Type B pancreatic cell (in vitro differentiated cells): ENCODE measurements at places on chromosomes 13 and 19.

GRCh38 chr19:29383696-29384095 lies 142.1 kb upstream of the VSTM2B start:
- peaks cover 23% of the 10 kb centered on the region for H3K4me1 ChIP-seq
- no peak overlapping the region for H3K27ac ChIP-seq
- no peak overlapping the region for H3K4me3 ChIP-seq
- H3K27me3 ChIP-seq = peaks cover 63% of the 10 kb centered on the region

DNA sequence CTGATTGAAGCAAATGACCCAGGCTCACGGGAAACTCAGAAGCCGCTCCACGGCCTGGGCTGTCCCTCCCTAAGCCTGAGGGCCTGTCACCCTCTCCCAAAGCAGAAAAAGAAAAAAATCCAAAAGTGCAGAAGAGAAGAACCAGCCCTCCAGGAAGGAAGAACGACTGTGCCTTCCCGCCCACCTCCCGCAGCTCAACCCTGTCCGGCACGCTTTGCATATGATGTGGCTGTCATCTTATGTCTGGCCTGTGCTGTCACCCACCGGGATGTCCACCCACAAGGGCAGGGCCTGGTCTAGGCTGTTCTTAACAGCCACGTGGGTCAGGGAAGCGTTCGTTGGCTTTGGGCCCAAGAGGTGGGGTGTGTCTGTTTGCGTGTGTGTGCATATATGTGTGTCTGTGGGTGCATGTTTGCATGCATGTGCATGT lies 13.7 kb downstream of the ZBTB7A start:
- H3K4me3 ChIP-seq = peak overlapping the region; percentile 72
- peak; percentile 65 for DNase-seq
- H3K36me3 ChIP-seq = peaks cover 26% of the 10 kb centered on the region

DNA sequence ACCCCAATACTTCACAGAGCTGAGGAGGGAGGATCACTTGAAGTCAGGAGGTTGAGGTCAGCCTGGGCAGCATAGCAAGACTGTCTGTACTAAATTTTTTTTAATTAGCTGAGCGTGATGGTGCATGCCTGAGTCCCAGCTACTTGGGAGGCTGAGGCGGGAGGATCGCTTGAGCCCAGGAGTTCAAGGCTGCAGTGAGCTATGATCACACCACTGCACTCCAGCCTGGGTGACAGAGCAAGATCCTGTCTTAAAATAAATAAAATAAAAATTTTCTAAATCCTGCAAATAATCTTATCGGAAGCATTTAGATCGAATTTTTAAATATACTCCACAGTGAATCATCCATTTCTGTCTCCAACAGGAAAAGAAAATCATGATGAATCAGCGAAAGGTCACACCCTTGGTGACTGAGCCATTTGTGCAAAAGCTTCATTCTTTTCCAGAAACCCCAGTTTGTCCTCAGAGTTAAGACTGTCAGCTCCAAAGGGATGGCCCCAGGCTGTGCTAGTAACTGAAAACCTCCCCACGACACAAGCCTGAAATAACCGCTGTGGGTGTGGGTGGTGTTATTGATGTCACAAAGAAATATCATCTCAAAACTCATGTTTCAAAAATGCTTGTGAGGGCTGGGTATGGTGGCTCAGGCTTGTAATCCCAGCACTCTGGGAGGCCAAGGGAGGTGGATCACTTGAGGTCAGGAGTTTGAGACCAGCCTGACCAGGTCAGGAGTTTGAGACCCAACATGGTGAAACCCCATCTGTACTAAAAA lies 167.6 kb downstream of the PTPRS start:
- peaks cover 14% of the 10 kb centered on the region for H3K27me3 ChIP-seq
- H3K36me3 ChIP-seq = no peaks in the 10 kb centered on the region
- DNase-seq = no peak
- H3K4me1 ChIP-seq = peaks cover 10% of the 10 kb centered on the region
- peak overlapping the region; percentile 95 for H3K27ac ChIP-seq

DNA sequence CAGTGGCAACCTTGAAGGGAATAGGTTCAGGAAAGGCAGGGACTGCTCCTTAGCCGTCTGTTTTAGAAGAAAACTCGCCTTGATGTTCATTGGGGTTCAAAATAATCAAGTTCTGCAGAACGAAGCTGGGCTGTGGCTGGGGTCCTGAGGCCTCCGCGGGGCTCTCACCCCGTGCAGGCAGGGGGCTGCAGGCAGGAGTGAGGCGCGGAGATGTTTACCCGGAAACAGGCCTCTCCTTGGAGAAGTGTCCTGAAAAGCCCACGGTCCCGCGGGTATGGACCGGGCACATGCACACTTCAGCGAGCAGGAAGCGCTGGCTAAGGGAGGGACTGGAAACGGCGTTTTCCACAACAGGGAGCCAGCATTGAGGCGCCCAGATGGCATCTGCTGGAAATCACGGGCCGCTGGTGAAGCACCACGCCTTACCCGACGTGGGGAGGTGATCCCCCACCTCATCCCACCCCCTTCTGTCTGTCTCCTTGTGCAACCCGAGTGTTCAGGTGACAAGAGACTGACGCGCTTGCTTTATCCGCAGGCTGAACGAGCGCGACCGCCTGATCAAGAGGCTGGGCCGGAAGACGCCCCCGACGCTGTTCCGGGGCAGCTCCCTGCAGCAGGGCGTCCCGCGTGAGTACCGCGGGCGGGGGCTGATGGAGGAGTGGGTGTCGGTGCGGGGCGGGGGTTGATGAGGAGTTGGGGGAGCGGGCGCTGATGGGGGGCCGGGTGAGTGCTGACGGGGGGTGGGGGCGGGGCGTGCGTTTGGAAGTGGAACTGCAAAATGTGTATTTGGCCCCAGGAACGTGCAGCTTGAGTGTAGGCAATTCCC lies 39.6 kb downstream of the SHISA2 start:
- H3K4me1 ChIP-seq = peaks cover 6% of the 10 kb centered on the region
- H3K27me3 ChIP-seq = no peaks in the 10 kb centered on the region
- no peak overlapping the region for H3K27ac ChIP-seq
- no peaks in the 10 kb centered on the region for H3K36me3 ChIP-seq
- DNase-seq = no peak
- no peak overlapping the region for H3K4me3 ChIP-seq

DNA sequence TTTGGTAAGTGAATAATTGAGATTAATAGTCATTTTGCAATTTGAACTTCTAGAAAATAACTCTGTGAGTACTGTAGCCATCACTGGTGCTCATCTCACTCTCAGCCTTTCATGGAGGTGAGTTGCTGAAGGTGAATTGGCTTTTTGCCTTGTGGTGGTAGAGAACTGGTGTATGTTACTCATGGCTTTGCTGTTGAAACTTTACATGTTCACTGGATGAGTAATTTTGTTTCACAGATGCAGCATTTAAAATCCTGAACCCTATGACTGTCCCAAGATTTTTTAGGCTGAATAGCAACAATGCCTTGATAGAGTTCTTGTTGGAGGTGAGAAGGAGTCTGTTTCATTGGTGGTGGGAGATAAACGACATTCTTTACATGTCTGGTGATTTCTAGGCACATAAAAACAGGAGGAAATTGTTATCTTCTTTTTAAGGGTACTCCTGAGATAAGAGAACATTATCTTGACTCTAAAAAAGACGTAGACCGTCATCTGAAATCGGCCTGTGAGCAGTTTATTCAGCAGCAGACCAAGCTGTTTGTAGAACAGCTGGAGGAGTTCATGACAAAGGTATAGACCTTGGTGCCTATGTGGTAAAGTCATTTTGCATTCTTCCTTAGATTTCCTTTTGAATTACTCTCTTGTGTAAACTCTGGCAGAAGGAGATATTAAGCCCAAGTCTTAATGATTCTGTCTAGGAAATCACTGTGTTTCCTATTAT lies 53.9 kb downstream of the COG3 start:
- peaks cover 42% of the 10 kb centered on the region for H3K36me3 ChIP-seq
- peaks cover 6% of the 10 kb centered on the region for H3K4me1 ChIP-seq
- H3K27me3 ChIP-seq = no peaks in the 10 kb centered on the region
- H3K27ac ChIP-seq = no peak overlapping the region
- H3K4me3 ChIP-seq = no peak overlapping the region

GRCh38 chr13:48424212-48424611 lies 11.3 kb upstream of the LPAR6 start:
- DNase-seq = no peak
- no peak overlapping the region for H3K4me3 ChIP-seq
- no peaks in the 10 kb centered on the region for H3K27me3 ChIP-seq
- no peaks in the 10 kb centered on the region for H3K4me1 ChIP-seq

DNA sequence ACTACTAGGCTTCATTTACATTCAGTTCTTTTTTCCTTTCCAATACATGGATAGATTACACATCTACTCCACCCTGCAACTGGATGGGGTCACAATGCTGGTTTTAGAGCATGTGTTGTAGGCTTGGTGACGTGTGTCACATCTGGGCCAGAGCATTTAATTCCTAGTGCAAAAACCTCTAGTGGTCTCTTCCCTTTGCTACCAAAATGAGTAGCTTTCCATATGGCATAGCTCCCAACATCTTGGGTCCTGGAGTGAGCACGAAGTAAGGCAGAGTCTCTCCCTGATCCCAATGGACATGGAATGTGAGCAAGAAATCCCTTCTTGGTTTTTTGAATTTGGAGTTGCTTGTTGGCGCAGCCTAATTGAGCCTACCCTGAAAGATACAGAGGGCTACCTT lies 51.7 kb downstream of the TNFSF11 start:
- no peak for DNase-seq
- H3K4me1 ChIP-seq = peaks cover 1% of the 10 kb centered on the region
- H3K4me3 ChIP-seq = no peak overlapping the region
- no peak overlapping the region for H3K27ac ChIP-seq
- peaks cover 28% of the 10 kb centered on the region for H3K27me3 ChIP-seq

DNA sequence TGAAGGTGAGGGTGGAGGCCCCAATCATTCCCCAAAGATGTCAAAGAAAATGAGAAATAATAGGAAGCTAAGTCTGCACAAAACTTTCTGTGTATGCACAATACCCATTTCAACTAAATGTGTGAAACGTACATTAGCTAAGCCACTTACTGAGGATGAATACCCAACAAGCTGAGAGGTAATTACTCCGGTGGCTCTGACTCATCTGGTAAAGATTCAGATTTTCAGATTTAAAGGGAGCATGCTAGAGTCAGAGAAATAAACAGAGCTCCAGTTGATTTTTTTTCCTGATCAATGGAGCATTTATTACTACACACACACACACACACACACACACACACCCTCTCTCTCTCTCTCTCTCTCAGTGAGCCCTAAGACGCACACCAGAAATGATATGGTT lies 194.8 kb upstream of the ARGLU1 start:
- DNase-seq = no peak
- no peaks in the 10 kb centered on the region for H3K36me3 ChIP-seq
- H3K27ac ChIP-seq = no peak overlapping the region
- H3K27me3 ChIP-seq = no peaks in the 10 kb centered on the region

GRCh38 chr13:78589206-78589605 lies 14.1 kb downstream of the POU4F1 start:
- no peak for DNase-seq
- H3K27me3 ChIP-seq = peaks cover 95% of the 10 kb centered on the region
- H3K4me3 ChIP-seq = no peak overlapping the region
- no peaks in the 10 kb centered on the region for H3K36me3 ChIP-seq
- no peak overlapping the region for H3K27ac ChIP-seq

DNA sequence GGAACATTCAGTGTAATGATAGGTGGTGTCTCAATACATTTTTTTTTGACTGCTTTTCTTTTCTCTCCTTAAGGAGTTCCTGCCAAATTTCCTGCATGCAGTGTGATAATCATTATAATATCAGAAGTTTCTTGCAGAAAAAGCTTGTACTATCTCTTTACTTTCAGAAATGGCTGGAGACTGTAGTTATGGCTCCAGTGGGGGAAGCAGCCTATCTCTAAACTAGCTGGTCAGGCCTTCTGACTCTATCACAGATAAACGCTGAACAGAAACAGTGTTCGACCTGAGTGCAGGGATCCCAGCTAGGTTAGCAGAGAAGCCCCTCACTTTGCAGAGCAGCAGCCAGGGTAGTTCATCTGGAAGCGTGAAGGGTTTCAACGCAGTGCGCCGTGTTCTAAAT lies 1.9 kb downstream of the CCNE1 start:
- peaks cover 6% of the 10 kb centered on the region for H3K27me3 ChIP-seq
- peak overlapping the region; percentile 52 for H3K27ac ChIP-seq
- H3K4me3 ChIP-seq = peak overlapping the region; percentile 89
- peaks cover 5% of the 10 kb centered on the region for H3K4me1 ChIP-seq

DNA sequence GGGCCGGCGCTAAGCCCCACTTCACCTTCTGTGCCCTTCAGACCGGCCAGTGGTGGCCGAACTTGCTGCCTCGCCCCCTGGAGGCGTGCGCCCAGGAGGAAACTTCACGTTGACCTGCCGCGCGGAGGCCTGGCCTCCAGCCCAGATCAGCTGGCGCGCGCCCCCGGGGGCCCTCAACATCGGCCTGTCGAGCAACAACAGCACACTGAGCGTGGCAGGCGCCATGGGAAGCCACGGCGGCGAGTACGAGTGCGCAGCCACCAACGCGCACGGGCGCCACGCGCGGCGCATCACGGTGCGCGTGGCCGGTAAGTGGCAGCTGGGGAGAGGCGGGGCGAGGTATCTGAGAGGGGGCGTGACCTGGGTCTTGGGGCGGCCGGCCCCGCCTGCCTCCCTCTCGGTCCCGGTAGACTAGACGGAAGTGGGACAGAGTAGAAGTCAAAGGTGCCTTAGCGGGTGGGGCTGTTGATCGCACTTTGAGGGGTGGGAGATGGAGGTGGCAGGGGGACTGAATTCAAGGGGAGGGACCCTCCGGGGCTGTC lies 5.6 kb downstream of the ICAM5 start:
- H3K27me3 ChIP-seq = peaks cover 79% of the 10 kb centered on the region
- no peaks in the 10 kb centered on the region for H3K36me3 ChIP-seq
- no peak for DNase-seq
- H3K27ac ChIP-seq = no peak overlapping the region

- no peak overlapping the region for H3K4me3 ChIP-seq
- H3K36me3 ChIP-seq = peaks cover 74% of the 10 kb centered on the region
- no peak for DNase-seq
- no peaks in the 10 kb centered on the region for H3K27me3 ChIP-seq
These were observed 14.5 kb upstream of the ZNF763 start for GRCh38 chr19:11950312-11950711.

DNA sequence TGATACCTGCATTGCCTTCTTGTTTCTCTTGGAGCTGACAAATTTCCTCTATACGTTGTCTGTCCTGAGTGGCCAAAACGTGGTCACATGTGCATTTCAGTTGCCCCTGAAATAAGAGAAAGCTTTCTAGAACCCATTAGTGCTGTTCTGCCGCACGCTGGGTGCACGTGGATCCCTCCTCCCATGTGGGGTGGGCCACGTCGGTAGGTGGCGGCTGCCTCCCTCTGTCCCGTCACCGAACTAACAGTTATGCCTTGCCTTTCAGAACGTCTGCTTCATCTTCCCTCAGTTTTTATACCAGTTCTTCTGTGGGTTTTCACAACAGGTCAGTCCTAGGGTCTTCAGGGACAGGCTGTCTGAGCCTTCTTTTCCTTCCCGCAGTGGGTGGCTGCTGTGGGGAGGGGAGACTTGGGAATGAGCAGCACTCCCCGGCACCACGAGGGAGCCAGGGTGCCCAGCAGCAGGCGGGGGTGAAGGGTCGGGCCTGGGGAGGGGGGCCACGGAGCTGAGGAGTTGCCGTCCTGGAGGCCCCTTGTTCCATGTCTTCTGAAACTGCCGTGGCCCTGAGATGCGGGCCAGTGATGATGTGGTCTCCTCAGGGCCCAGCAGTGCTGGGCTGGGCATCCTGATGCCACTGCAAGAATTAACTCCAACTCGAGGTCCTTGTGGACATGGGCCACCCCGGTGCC lies 109.7 kb upstream of the MCF2L start:
- H3K4me1 ChIP-seq = no peaks in the 10 kb centered on the region
- H3K36me3 ChIP-seq = peaks cover 13% of the 10 kb centered on the region
- H3K27ac ChIP-seq = no peak overlapping the region
- no peaks in the 10 kb centered on the region for H3K27me3 ChIP-seq

GRCh38 chr13:34611671-34612070 lies 330.4 kb upstream of the NBEA start:
- peaks cover 14% of the 10 kb centered on the region for H3K4me1 ChIP-seq
- no peak overlapping the region for H3K4me3 ChIP-seq
- no peaks in the 10 kb centered on the region for H3K36me3 ChIP-seq
- no peak for DNase-seq

- H3K4me1 ChIP-seq = no peaks in the 10 kb centered on the region
- H3K4me3 ChIP-seq = no peak overlapping the region
- H3K36me3 ChIP-seq = no peaks in the 10 kb centered on the region
These were observed 9.6 kb downstream of the ZSCAN5C start for GRCh38 chr19:56211718-56212117.
